ENCODE measurements at places on chromosomes 13 and 19. TPM values are rescaled to one million over a fixed set of nuclear protein-coding genes. Genes with fewer than 3 reads are reported as not detected.

Gene KCTD4
- total RNA-seq: not detected

Gene ZNF865
- 13.6 TPM for total RNA-seq

Gene TYK2
- 91.1 TPM for total RNA-seq

Gene C19orf67
- total RNA-seq: 0.42 TPM

Gene CTXN1
- total RNA-seq: 0.61 TPM

Data from left colon (tissue), 2 donors.